ENCODE measurements at places on chromosomes 6 and 20.

DNA sequence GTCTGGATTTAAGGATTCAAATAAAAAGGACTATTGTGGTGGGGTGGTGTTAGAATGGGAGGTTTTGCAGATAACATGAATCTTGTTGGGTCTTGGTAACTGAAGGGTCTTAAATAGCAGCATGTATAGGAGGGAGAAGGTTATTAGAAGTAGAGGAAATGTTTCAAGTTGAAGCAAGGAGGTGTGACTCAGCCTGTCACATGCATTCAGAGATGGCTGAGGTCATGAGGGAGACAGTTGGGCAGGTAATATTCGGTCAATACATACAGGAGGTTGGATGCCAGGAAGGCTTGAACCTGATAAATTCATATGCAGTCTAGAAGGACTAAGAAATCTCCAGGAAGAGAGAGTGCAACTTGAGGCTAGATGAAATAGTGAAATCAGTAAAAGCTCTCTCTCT lies 6.1 kb downstream of the KLHL31 start:
- no peak for DNase-seq

DNA sequence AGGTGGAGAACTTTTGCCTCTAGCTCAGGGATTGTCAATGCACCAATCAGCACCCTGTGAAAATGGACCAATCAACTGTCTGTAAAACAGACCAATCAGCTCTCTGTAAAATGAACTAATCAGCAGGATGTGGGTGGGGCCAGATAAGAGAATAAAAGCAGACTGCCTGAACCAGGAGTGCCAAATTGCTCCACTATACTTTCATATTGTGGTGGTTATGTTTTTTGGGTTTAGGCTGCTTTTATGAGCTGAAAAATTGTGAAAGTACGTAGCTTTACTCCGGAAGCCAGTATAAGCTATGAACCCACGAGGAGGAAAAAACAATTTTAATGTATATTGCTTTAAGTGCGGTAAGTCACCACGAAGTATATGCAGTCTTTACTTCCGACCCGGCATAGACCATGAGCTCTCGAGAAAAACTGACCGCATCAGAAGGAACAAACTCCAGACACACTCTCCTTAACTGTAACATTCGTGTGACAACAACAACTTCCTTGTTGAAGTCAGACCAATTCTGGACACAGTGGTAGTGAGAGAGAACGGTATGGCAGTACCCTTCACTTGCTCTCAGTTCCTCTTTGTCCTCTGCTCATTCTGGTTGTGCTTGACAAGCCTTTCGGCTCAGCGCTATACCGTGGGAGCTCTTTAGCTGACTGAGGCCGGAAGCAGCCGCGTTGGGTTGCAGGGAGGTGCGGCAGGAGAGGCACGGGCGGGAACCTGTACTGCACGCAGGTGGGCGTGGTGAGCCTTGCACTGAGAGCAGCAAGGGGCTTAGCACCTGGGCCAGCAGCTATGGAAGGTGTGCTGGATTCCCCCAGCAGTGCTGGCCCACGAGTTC lies 81.9 kb upstream of the E2F3 start:
- no peak for DNase-seq

- no peak for DNase-seq
These were observed 61.4 kb upstream of the CSE1L start for GRCh38 chr20:48984575-48985219.

DNA sequence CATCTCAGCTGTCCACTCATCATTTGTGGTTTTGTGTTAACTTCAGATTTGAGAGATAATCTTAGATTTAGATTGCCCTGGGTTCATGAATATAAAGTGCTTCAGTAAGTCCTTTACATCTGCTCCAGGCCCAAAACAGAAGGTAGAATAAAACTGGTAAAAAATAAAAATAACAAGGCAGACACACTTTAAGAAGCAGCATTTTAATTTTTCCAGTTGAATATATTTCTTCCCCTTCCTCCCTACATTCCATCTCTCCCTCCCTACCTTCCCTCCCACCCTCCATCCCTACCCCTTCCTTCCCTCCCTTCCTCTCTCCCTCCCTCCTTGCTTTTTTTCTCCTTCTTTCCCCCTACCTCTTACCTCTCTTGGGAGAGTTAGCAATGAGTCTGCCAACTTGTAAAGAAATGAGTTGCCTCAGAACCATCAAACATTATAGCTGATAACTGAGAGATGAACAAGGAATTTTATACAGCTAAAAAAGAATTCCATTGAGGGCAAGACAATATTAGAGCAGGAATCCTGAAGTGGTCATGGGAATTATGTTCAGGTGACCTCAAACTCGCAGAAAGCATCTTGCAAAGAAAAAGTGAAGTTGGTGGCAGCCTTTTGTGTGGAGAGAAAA lies 145.0 kb upstream of the SOX4 start:
- DNase-seq = no peak

GRCh38 chr20:53750827-53751619 lies 157.4 kb upstream of the ZNF217 start:
- no peak for DNase-seq

DNA sequence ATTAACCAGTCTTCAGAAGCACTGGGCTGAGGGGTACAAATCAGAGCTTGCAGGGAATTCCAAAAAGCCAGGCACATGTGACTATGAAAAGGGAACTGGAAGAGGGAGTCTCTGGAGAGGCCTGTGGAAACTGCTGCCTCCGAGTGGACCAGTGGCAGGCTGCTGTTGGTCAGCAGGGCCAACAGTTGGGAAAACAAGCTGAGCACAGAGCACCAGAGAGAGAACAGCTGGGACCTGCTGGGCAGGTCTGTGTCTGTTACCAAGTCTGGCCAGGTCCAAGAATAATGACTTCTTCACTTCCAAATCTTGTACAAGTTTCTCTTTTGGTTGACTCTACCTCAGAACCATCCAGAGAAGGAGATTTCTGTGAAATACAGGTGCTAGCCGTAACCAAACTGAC lies 81.4 kb downstream of the LIN28B start:
- DNase-seq = no peak

DNA sequence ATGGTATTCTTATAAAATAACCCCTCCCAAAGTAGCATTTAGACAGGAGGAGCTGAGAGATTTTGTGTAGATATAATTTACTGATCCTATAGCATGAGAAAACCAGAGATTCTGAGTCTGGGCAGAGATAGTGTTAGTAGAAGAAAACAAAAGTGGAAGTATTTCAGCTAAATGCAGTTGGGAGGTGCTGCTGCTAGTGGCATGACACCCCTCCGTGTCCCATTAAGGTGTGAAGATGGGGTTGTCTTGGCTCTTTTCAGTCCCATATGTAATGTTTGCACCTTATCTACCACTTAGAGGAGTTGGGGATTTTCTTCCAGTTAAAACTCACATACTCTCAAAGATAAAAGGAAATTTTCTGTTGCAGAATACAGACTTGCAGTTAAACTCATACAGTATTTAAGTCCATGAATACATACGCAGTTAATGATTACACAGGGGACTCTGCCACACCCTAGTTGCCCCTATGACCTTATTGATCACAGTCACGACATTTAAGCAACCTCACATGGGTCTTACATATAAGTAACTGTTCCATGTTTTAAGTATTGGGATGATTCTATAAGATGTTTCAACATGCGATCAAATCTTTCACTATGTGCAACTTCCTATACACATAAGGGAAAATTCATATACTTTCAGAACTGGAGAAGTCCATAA lies 11.5 kb downstream of the TAAR2 start:
- no peak for DNase-seq

DNA sequence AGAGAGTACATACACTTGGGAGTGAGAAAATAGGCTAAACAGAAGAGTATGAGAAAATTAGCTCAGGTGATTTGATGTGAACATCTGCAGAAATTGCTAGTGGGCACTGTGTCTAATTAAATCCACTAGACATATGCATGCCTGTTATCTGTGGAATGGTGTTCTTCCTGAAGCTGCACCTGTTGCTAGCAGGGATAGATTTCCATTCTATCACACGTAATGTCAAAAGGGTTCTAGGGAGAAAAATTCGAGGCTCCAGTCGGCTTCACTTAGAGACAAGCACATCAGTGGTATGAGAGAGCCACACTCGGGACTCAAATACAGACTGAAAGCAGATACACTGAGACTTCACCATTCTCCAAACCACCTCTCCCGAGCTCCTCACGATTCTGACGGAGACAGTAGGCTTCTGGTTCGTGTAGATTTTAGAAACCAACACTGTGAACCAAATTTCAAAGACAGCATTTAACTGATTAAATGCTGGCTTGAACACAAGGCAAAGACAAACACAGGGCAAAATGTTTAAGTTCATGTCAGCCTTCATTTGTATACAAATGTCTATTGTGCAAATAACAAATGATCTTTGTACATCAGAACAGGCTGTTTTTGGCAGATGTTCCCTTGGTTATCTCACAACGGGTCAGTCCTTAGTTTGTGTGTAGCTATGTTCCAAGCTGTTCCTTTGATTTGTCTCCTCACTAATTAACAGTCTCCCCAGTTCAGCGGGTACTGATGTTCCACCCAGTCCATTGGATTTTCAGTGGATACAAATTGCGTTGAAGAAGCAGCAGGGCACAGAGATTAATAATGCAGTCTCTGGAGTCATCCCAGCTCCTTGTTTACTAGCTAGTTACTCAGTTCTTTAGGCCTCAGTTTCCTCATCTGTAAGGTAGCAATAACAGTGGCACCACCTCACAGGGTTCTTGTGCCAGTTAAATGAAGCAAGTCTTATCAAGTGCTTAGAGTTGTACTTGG lies 131.0 kb upstream of the IFNGR1 start:
- no peak for DNase-seq

DNA sequence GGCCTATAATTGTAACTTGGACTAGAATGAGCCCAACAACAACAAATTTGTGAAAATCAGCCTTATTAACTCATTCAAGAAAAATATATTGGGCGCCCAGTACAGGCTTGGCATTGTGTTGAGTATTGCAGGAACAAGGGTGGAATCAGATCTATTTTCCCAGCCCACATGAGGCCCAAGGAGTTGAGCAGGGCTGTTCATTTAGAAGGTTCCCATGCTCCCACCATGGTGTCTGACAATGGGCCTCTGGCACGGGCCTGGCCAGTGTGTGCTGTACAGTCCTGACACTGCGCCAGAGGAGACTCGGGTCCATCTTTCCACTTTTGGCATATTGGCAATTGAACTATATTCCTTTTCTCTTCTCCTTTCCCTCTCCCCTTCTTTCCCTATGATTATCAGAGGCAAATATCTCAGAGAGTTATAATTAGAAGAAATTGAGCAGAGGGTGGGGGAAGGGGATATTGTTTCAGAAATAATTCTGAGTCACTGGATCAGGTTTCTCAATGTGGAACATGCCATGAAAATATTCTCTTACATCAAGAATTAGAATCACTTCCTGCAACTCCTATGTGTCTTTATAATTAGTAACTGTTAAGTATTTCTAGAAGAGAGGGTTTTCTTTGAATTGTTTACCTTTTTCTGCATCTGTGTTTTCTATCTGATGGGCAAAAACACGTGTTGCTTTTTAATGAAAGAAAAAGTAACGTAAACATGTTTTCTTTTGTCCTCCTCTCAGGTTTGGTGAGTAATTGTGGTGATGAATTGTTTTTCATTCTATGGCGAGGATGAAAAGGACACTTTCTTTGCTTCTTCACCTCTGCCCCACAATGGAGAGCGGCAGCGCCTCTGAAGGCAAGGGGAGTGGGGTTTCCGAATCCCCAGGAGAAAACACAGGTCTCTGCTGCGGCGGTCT lies 209.4 kb downstream of the FOXA2 start:
- DNase-seq = no peak

DNA sequence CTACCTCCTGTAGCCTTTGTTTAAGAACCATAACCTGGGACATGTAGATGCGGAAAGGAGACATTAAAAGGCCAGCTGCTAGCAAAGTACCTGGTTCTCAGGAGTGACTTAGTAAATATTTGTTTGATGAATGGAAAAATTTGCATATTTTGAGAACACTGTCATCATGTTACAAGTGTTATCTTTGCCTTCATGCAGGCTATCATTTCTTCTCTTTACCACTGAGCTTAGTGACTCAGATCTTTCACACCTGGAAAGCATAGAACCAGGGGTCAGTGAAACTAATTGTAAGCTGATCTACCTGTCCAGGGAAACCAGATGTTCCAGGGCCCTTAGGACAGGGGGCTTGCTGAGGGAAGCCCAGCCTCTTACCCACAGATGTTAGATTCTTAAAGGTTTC lies 5.4 kb downstream of the ZFP57 start:
- no peak for DNase-seq

DNA sequence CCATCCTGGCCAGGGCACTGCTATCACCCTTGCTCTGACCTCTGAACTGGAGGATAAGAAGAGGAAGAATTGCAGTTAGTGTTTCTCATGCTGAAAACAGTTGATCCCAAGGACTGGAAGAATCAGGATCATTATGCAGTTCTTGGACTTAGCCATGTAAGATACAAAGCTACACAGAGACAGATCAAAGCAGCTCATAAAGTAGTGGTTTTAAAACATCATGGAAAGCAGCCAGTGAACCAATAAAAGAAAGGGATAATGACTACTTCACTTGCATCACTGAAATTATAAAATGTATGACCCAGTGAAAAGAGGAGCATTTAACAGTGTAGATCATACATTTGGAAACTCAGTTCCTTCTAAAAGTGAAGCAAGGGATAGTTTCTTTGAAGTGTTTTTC lies 47.7 kb downstream of the DNAH8 start:
- no peak for DNase-seq

DNA sequence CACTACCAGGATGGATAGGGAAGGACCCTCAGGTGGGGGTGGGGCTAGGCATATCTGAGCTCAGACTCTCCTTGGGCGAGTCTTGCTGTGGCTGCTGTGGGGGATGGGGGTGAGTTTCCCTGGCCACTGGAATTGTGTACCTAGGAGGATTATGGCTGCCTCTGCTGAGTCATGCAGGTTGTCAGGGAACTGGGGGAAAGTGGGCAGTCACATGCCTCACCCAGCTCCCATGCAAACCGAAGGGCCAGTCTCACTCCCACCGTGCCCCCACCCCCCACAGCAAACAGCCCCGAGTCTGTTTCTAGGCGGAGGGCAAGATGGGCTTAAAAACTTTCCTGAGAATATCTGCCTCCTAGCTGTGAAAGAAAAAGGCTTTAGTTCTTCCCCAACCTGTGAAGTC lies 210.3 kb upstream of the FERMT1 start:
- no peak for DNase-seq

GRCh38 chr6:96760153-96760687 lies 77.1 kb downstream of the GPR63 start:
- DNase-seq = no peak

DNA sequence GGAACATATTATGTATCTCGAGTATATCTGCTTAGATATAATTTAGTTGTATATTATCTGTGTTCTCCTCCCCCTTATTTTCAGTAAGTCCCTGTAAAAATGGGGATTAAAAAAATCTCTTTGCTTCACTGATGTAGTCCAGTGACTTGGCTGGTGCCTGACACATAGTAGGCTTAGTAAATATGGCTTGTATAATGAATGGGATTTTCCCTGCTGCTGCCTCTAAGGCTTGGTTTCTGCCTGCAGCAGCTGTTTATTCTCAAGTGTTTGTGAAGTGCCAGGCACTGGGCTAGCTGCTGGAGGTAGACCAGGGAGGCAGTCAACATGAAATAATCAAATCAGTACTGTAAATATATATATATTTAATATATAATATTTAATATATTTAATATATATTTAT lies 1.6 kb upstream of the ZFP64 start:
- DNase-seq = no peak

All from cortex of kidney (tissue), 1 donor.